HL-60 (cell line): ENCODE measurements at places on chromosomes 3 and 15.

DNA sequence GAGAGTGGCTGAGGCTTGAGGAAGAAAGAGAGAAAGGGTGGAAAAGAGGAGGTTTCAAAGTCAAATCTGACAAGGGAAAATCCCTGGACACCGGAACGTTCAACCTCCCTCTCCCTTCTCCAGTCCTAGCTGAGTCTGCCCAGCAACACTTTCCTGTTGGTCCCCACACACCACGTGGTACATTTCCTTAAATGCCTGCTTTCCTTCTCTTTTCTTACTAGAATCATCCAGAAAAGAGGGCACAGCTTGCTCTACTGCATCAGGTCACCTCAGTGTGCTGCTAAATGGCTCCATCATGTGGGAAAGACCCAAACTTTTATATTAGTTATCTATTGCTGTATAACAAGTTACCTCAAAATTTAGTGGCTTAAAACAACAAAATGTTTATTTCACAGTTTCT is 181.2 kb downstream of the NECTIN3 start:
- no peak for DNase-seq

GRCh38 chr15:38563723-38564519 is 693 bp downstream of the RASGRP1 start:
- peak; percentile 44 for DNase-seq

DNA sequence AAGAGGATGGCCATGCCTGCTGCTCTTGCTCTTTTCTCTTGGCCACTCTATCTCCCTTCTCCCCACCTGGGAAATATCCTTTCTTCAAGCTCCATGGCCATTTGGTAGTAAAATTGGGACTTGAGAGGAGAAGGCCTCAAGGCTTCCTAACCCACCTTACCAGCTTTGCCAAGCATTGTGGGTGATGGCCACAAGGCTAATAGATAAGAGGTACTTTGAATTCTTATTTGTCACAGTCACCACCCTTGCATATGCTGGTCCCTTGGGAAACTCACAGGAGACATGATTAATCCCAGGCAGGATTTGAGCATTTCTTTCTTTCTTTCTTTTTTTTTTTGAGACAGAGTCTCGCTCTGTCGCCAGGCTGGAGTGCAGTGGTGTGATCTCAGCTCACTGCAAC is 37.2 kb downstream of the B3GNT5 start:
- no peak for DNase-seq

GRCh38 chr3:105174017-105174615 is 192.6 kb upstream of the ALCAM start:
- no peak for DNase-seq

DNA sequence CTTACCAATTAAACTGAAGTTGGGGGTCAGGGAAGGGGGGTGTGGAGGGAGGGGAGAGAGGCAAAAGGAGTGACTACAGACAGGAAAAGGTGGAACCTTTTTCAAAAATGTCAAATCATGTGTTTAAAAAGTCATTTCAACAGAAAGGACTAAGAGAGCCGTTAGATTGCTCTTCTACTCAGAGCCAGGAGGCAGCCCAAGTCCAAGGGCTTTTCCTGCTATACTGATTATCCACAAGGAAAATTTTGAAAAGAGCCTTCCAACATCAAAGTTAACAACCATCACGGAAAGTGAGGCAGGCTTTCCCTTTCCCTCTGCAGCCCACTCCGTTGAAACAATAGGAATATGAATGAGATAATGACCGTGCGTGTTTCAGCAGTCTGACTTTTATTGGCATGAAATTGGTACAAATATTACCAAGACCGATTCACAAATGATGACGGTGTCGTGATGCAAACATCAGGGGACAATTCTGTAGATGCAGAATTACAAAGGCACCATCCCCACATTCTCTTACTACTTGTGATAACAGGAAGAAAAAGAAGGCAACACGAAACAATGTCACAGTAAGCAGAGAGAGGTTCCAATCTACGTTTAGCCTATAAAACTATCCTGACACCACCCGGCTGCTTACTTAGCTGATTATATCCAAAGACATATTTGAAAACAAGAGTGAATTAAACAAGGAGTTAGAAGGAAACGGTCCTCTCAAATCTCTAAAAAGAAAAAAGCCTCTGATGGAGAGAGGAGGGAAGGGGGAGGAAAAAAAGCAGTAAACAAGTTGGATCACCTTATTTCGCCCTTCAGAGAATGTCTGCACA is 453.7 kb downstream of the FOXP1 start:
- DNase-seq = peak; percentile 13

GRCh38 chr3:189262746-189263145 is 91.0 kb downstream of the TPRG1 start:
- no peak for DNase-seq

- DNase-seq = no peak
These were observed 786.4 kb downstream of the MCTP2 start for GRCh38 chr15:95017666-95018328.

DNA sequence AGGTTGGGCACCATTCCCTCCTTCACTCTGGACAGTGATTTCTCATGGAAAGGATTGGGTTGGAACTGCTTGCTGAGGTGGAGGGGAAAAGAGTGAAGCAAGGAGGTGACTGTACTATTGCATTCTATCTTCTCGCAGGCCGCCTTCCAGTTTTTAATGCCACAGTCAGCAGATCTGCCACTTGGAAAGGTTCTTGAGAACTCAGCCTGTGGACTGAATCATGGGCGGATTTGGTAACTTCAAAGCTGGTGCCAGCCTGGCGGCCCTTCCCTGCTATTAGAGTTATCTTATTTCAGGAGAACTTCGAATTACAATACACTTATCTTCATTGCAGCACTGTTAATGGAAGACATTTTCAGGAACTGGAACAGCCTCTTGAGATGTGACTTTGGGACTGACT is 23.1 kb upstream of the SLC28A2 start:
- DNase-seq = no peak

GRCh38 chr3:57820479-57820878 is 64.4 kb downstream of the SLMAP start:
- no peak for DNase-seq

- no peak for DNase-seq
These were observed 18.4 kb upstream of the KCNMB2 start for GRCh38 chr3:178517665-178518334.

DNA sequence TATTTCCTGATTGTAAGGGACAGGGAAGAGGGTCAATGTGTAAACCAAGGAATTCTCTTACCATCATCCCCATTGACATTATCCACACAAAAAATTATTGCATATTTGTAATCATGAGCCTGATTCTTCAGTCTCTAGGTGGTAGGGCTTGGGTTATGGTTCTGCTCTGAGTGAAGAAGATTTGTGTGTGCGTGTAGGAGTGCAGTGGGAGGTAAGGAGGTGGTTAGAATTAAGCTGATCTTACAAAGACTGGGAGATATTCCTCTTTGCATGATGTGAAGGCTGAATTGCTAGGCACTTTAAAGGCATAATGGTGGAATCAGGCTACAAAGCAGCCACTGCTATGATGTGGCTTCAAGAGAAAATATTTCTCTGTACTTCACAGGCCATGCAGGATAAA is 23.0 kb upstream of the MINDY4B start:
- DNase-seq = no peak

- DNase-seq = no peak
These were observed 41.4 kb downstream of the CD200 start for GRCh38 chr3:112374333-112374734.

GRCh38 chr3:190706582-190706981 is 155.9 kb downstream of the GMNC start:
- DNase-seq = no peak

DNA sequence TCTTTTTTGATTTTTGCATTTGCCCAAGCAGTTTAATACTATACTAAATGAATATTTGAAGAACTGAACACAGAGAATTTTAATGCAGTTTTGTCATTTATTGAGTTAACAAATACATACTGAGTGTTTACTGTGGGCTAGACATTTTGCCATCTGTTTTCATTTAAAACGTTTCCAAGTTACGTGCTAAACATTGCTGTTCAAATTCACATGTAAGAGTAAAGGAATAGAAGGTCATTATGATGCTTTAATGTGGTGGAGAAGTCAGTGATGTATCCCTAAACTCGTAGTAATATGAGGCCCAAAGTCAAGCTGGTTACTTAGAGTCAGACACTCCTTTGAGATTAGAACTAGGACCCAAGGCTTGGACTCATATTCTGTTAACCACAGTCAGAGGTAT is 49.4 kb downstream of the CRYBG3 start:
- DNase-seq = no peak

DNA sequence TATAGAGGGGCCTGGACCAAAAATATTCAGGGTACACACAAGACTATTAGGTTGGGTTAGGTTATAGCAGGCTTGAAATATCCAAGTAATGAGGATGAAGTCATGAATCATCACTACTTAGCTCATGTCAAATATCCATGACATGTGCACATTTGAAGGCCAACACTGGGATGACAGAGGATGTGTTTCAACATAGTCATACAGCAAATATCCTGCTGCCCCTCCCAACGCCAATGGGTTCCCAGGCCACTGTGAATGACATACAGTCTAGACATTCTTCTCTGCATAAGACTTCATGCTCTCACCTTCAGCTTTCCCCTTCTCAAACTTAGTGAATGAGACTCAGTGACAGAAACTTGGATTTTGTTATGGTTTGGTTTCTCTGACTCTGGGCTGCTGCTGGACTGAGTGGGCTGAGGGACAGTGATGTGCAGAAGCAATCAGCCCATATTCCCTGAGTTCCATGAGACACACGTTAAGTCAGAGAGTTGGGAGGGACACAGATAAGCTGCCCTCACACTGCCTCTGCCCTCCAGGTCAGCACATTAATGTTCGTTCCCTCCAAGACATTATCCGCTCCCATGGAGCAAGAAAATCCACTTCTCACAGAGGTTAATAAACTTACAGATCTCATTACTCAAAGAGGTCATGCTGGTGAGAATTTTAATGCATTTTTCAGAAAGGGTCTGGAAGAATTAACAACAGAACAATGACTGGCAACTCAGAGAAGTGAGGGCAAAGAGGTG is 15.4 kb downstream of the HOMER2 start:
- DNase-seq = no peak

GRCh38 chr3:83953417-83954089 is 1005.2 kb upstream of the CADM2 start:
- no peak for DNase-seq

- no peak for DNase-seq
These were observed 31.7 kb downstream of the POC1A start for GRCh38 chr3:52122491-52122890.

- DNase-seq = no peak
These were observed at the start of gene PRR23C for GRCh38 chr3:139044366-139045210. Gene PRR23C (minus strand): TSS chr3:139044892. CDS start chr3:139044620, 272 bp downstream.

DNA sequence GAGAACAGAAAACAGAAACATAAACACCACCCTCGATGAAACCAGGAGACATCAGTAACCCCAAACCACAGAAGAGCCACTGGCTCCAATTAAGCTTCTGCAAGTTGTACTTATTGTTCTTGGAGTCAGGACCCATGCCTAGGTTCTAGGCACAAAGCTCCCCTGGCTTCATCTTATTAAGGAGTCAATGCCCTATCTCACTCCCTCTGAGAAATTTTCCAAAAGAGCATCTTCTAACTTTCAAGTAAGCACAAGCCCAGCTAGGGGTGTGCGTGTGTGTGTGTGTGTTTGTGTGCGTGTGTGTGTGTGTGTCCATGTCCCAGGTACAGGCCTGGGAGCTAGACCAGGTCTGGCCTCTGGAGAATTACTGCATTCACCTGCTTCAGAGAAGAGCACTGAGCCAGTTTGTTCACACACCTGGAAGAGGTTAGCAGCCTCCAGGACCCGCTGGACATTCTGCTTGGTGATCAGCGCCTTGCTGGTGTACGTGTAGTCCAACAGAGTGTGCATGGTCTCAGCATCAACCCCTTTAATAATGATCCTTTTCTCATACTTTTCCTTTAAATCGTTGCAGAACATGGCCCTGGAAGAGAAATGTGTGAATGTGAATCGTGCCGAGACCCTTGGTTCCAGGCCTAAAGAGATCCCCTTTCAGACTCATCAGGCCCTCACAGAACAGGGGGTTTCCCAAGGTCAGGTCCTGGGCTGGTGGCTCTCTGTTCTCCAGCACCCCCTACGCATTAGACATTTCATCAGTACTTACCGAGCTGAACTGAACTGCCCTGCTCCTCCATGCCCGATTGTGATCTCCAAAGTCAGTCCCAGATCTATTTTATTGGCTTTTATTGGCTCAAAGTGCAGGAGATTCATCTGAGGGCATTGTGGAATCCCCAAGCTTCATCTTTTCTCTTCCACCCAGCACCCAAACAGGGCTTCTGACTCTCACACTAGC is 27.8 kb downstream of the KLHL6 start:
- DNase-seq = no peak

DNA sequence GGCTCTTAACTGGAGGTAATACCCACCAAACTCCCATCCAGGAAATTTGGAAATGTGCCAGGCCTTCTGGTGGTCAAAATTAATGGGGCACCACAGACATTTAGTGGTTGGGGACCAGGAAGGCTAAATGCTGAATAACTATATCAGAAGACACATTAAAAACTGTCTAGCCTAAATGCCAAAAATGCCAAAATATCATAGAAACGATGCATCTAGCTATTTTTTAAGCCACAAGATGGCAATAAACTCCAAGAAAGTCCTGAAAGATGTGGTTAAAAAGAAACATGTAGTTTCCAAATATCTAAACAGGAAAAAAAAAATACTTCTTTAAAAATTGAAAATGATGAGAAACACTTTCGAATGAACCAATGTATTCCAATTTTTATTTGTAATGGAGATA is 19.9 kb downstream of the CCDC14 start:
- DNase-seq = no peak

DNA sequence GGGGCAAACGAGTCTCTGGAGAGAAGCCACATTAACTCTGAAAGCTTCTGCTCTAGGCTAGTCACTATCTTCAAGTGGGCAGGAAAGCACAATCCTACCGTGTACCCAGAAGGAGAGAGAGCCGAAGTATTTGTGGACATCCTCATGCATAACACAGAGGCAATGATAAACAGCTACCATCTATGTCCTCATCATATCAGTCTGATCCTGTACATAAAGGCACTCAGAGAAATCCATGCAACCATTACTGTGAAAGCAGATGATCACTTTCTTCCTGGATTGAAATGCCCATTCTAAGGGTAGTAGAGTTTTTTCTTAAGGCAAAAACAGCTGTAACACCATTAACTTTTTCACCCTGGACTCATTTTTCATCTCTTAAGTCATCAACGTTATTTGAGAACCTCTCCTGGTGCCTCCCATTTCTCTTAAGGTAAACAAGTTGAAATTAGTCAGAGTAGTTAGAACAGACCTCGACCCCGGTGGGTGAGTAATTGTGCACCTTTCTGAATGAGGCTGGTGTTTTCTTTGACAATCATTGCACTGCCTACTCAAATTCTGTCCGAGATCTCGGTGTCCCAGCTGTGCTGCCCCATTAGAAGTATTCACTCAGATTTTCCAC is 327.4 kb downstream of the SHQ1 start:
- no peak for DNase-seq

- DNase-seq = peak; percentile 28
These were observed 39.0 kb downstream of the IL12A start for GRCh38 chr3:160027541-160028195.
